Right renal cortex interstitium (tissue), 3 donors: ENCODE measurements at places on chromosomes 4 and X. TPM values are rescaled to one million over a fixed set of nuclear protein-coding genes. Genes with fewer than 3 reads are reported as not detected.

DNA sequence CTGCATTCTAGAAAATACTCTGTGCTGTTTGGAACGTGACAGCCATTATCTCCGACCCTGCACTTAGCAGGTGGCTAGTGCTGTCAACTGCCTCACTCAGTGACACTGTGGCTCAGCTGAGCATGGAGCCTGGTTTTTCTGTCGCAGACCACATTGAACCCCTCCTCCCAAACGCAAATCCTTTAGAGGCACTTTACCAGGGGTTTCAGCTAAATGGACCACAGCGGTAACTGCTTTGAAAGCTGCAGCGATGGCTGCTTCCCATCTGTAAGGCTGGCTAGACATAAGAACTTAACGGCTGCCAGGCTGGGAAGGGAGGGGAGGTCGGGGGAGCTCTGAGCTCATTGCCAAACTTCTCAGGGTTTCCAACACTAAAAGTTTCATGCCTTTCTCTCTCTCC is 8.1 kb downstream of the SLC34A2 start:
- DNase-seq, result no peak

DNA sequence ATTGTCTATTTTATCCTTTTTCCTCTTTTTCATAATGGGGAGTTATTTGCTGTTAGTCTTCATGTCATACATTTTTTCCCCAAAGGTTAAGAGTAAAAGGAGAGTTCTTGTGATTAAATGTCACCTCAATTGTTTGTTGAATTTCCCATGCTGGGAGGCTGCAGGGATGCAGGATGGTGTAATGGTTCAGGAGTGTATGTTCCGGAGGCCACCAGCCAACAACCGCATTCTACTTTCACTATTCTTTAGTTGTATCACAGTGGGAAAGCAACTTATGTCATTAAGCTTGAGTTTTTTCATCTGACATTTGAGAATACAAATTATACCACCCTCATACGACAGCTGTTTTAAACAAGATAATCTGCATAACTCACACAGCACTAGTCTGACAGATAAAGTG is 15.4 kb downstream of the AFP start:
- no peak for DNase-seq

GRCh38 chrX:153878969-153879653 is 6.9 kb downstream of the L1CAM start:
- DNase-seq, result no peak

DNA sequence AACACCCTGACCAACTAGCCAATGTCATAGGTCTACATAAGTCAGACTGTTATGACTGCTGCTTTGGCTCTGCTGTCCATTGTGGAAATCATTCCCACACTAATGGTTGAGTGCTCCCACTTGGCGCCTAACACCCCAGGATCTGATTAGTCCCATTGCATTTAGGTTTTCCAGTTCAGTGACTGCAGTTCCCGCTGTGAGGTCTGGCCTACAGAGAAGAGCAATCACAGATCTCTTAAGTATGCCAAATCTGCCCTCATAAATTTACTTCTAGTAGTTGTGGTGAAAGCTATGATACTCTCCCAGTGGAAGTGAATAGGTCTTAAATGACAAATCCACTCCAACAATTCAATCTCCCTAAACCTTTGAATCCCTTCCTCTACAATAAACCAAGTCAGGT is 77.3 kb upstream of the IL2 start:
- no peak for DNase-seq

DNA sequence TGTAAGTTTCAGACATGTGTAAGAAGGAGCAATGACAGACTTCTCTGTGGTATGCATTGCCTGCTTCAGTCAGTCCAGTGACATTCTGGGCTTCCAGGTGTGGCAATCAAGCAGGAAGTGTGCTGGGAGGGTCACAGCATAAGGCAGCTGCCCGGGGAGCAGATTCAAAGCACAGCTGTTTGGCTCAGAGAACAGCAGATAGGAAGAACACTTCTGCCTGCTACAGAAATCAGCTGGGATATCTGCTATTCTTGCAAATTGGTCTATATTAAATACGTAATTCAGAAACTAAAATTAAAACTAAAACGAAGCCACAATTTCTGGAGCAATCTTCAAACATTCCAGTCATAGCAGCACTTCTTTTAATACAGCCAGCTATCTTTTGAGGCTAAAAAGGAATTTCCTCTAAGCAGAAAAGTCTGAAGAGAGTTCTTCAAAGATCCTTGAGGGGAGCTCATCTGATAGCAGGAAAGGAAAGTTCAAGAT is 47.5 kb upstream of the GALNT7 start:
- DNase-seq, result no peak

- DNase-seq, result no peak
These were observed 224.5 kb downstream of the PCDH18 start for GRCh38 chr4:137307806-137308205.

- no peak for DNase-seq
These were observed 51.4 kb downstream of the SHROOM4 start for GRCh38 chrX:50762578-50762977.

GRCh38 chr4:7915875-7916242 is 23.8 kb downstream of the AFAP1 start:
- DNase-seq, result no peak

- DNase-seq, result no peak
These were observed 161.4 kb upstream of the FAM9B start for GRCh38 chrX:9195199-9195880.

DNA sequence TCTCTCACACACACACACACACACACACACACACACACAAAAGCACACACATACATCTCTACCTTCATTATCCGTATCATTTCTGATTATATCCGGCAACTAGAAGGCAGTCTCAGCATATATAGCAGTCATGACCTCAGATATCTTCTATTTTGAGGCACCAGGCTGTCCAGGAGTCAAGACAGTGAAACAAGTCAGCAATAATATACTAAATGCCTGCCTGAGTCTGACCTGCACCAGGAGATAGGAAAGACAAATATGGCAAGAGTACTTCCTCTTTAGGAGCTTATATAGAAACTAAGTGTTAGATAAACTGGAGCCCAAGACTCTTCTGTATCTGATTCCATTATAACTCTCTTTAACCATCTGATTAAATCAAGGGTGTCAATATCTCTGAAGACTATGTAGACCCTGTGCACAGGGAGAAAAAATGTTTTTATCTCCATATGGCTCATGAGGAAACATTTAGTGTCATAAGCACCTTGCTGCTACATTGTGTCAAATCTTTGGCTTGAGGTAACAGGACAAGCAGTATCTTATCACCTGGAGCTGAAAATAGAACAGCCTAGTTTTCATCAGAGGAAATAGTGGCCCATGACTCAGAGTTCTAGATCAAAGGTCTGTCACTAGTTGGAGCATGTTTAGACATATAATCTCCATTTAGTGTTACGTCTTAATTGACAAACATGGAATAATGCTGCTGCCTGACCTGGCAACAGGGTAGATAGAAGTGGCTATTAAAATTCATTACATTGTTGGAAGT is 27.0 kb upstream of the FAM47B start:
- DNase-seq, result no peak

GRCh38 chr4:100483796-100484195 is 34.0 kb downstream of the EMCN start:
- no peak for DNase-seq

- DNase-seq, result no peak
These were observed 5.4 kb downstream of the KLHL5 start for GRCh38 chr4:39067451-39067850.

GRCh38 chrX:115449742-115450141 is 111.2 kb upstream of the PLS3 start:
- DNase-seq, result no peak

DNA sequence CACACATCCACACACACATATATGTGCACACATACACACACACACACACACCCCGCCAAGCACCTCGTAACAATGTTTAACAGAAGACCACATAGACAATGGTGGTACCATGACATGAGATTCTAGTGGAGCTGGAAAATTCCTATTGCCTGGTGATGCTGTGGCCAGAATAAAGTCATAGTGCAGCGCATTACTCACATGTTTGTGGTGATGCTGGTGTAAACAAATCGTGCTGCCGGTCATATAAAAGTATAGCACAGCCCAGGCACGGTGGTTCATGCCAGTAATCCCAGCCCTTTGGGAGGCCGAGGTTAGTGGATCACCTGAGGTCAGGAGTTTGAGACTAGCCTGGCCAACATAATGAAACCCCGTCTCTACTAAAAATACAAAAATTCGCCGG is 275.2 kb downstream of the TRIML1 start:
- DNase-seq, result no peak

APELA gene
- polyA plus RNA-seq, result 13.6 TPM

RASL11B gene
- polyA plus RNA-seq, result 49.7 TPM

MAOB gene
- polyA plus RNA-seq, result 48.7 TPM

TMEM131L gene
- 24.2 TPM for polyA plus RNA-seq

GYG2 gene
- polyA plus RNA-seq, result 15.2 TPM

MAGEB6 gene
- polyA plus RNA-seq, result not detected

SSX3 gene
- not detected for polyA plus RNA-seq

SMIM43 gene
- 0.35 TPM for polyA plus RNA-seq

CXCL1 gene
- polyA plus RNA-seq, result 0.50 TPM

RIBC1 gene
- polyA plus RNA-seq, result 5.0 TPM
